ENCODE measurements at places on chromosomes 13 and 19. TPM values are rescaled to one million over a fixed set of nuclear protein-coding genes. Genes with fewer than 3 reads are reported as not detected.

The CYP2B6 gene
- not detected for total RNA-seq

The ZNF266 gene
- 22.8 TPM for total RNA-seq

The DCUN1D2 gene
- total RNA-seq = 13.3 TPM

The ZNF675 gene
- 9.6 TPM for total RNA-seq

The CRX gene
- total RNA-seq = not detected

The SLC1A6 gene
- total RNA-seq = not detected

The LRRC25 gene
- total RNA-seq = 3.9 TPM

The ACER1 gene
- not detected for total RNA-seq

The SPACA4 gene
- 3.9 TPM for total RNA-seq

The SARS2 gene
- 26.3 TPM for total RNA-seq

The ADGRE3 gene
- not detected for total RNA-seq

The BLVRB gene
- 357 TPM for total RNA-seq

The SLAIN1 gene
- 2.2 TPM for total RNA-seq

Measured in vagina (tissue), 2 donors.